ENCODE measurements at places on chromosomes 5 and 9.

- no peak for DNase-seq
Observed at GRCh38 chr9:116800074-116800473, 113.0 kb downstream of the TRIM32 start.

- DNase-seq: no peak
Observed at GRCh38 chr5:171351536-171352073, 36.0 kb upstream of the NPM1 start.

GRCh38 chr5:39543335-39543734 is 118.6 kb upstream of the DAB2 start:
- DNase-seq: no peak

DNA sequence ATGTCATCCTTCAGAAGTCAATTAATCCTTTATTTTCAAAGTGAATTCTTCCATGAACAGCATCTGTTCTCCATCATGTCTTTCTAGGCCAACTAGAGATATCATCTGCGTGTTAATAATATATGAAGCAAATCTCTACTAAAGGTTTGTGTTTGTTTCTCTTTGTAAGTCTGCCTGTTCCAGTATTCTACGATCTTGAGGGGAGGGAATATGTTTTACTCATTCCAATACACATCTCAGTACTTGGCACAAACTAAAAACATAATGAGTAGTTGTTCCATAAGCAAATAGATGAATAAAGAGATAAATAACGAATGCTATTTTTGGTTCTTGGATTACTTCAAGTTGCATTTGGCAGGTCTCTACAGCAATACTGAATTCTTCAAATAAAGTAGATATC is 470.7 kb upstream of the GRIN3A start:
- DNase-seq: no peak

- peak; percentile 94 for DNase-seq
Observed at GRCh38 chr9:136791516-136792276, 552 bp downstream of the TMEM141 start.

DNA sequence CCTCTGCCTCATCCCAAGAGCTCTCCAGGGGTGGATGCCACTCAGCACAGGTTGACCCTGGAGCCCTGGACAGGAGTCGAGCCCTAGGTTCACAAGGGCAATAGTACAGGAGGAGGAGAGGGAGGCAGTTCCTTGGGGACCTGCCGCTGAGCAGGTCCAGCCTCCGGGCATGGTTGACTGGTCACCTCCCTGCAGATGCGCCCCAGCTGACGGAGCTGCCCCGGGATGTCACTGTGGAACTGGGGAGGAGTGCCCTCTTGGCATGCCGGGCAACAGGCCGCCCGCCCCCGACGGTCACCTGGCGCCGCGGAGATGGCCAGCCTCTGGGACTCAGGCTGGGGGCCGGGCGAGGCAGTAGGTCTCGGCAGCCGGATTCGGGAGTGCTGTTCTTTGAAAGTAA is 53.7 kb downstream of the HMCN2 start:
- DNase-seq: no peak

Measured in DMS53 (cell line).